ENCODE measurements at places on chromosomes 13 and 19.
A peak's percentile ranks its signal among the peaks of the same experiment; 100 is the strongest.

DNA sequence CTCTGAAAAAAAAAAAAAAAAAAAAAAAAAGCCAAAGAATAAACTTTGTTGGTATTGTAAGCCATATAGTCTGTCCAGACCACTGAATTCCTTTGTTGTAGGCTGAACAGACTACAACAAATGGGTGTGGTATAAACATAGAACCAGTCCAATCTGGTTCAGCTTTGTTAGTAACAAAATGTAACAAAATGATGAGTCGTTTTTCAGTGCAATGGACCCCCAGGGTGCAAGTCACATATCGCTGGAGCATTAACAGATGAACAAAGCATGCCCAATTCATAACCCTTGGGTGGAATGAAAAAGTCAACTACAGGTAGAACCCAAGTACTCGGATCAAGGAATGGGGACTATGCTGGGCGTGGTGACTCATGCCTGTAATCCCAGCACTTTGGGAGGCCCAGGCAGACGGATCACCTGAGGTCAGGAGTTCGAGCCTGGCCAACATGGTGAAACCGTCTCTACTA, 13.6 kb upstream of the FCHO1 start:
- DNase-seq: peak; percentile 37

- no peak for DNase-seq
Observed at GRCh38 chr19:44912854-44913253, 1.6 kb upstream of the APOC1 start.

DNA sequence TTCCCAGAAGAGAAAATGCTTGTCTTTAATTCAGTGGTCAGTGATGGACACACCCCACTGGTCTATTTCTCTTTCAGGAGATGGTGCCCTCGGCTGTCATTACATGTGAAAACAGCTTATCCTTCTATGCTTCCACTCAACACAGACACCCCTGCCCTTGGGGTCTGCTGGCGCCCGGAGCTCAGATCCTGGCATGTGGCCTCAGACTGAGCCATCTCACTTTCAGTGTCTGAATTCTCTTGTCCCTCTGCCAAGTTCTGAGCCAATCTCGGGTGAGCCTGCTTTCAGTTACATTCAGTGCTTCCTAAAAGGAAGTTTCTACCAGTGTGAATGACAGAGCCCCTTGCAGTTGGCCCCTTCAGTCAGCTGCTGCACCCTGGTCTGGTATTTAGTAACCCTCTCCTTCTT, 293.6 kb downstream of the DNAJC15 start:
- no peak for DNase-seq

DNA sequence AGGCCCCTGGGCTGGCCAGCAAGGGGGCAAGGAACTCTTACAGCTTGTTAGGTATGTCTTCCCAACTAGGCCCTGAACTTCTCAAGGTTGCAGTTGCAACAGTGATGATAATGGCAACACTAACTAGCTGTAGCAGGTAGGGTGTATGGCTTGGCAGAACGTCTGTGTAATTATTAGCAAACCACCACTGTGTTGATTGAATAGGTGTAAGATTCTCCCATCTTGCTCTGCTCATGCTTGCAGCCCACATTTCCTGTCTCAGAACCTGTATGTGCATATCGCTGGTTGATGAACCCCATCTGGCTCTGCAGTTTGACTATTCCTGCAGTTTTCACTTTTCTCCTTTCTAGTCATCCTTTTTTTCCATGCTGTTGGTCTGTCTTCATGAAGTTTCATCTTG, 178.8 kb downstream of the KATNAL1 start:
- no peak for DNase-seq

- peak; percentile 78 for DNase-seq
Observed at GRCh38 chr19:41308450-41309179, 1.4 kb upstream of the CCDC97 start.

GRCh38 chr13:100825557-100825956, 151.0 kb upstream of the TMTC4 start:
- DNase-seq: no peak

GRCh38 chr19:18789883-18790565, 1.1 kb downstream of the COMP start:
- no peak for DNase-seq

DNA sequence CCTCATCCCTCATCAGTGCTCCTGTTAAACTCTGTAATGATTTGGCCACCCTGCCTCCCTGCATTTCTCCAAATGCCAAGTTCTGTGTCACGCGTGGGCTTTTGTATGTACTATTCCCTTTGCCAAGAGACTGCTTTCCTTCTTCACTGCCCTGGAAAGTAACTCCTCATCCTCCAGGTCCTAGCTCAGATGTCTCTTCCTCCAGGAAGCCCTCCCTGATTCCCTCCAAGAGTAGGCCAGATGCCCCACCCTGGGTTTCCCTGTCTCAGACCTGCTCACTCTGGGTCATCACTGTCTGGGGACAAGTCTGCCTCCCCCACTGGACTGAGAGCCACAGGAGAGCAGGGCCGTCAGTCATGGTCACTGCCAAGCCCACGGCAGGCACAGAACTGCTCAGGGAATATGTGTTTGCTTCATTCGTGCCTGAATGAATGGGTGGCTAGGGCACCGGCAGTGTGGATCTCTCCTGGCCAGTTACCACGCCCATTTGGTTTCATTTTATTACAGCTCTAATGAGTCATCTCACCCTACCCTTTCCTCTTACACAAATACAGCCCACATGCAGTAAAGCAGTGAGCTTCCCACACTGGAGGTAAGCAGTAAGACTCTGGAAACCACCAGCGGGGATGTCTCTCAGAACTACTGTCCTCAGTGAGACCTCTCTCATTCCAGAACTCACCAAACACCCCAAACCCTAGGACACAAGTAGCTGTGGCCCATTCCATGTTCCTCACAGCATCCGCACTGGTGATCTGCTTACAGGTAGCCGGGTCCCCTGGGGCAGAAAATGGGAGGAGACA, 12.1 kb upstream of the GPR4 start:
- DNase-seq: peak; percentile 88

DNA sequence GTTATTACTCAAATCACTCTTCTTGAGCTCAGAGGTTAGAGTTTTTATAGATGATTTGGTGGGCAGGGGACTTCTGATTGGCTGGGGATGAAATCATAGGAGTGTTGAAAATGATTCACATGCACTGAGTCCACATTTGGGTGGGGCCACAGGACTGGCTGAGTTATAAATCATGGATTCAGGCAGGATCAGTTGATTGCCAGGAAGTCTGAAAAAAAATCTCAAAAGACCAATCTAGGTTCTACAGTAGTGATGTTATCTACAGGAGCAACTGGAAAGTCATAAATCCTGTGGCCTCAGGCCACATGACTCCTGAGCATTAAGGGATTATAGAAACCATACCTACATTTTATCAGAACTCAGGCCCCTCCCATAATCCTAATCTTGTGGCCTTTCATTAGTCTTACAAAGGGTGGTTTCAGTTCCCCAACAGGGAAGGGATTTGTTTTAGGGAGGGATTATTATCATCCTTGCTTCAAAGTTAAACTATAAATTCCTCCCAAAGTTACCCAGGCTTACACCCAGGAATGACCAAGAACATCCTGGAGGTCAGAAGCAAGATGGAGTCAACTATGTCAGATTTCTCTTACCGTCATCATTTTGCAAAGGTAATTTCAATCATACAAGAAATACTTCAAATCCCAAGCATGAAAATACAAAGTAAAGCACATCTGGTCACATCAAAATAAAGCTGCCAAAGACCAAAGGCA, 5.6 kb upstream of the CCDC70 start:
- DNase-seq: no peak

- DNase-seq: no peak
Observed at GRCh38 chr13:21504379-21504778, 45.3 kb upstream of the ZDHHC20 start.

- no peak for DNase-seq
Observed at GRCh38 chr19:8459520-8460270, 14.9 kb downstream of the HNRNPM start.

GRCh38 chr19:32750441-32751055, 31.0 kb downstream of the TDRD12 start:
- DNase-seq: peak; percentile 36

DNA sequence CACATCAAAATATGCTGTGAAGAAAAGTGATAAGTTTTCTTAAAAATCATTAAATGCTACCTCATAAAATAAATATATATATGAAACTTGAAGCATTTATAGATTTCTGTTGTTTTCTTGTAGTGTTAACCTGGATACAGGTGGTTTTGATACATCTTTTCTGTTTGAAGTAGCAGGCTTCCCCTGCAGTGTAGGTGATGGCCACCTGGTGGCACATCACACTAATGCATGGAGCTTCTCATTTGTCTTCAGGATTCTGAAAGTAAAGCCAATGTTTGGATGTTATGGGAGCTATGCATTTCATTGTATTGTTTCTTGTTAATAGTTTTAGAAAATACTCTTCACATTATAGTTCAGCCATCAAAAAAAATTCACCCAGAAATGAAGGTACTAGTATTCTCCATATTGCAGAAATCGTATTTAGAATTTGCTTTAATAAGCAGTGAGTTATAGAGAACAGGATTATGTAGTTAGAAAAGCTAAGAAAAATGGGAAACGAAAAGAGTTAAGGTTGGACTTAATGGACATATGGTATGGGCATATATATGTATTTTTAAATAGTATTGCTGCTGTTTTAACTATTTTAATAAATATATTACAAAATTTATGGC, 18.7 kb downstream of the GPR180 start:
- peak; percentile 41 for DNase-seq

GRCh38 chr13:107964395-107964794, 250.9 kb downstream of the LIG4 start:
- no peak for DNase-seq

DNA sequence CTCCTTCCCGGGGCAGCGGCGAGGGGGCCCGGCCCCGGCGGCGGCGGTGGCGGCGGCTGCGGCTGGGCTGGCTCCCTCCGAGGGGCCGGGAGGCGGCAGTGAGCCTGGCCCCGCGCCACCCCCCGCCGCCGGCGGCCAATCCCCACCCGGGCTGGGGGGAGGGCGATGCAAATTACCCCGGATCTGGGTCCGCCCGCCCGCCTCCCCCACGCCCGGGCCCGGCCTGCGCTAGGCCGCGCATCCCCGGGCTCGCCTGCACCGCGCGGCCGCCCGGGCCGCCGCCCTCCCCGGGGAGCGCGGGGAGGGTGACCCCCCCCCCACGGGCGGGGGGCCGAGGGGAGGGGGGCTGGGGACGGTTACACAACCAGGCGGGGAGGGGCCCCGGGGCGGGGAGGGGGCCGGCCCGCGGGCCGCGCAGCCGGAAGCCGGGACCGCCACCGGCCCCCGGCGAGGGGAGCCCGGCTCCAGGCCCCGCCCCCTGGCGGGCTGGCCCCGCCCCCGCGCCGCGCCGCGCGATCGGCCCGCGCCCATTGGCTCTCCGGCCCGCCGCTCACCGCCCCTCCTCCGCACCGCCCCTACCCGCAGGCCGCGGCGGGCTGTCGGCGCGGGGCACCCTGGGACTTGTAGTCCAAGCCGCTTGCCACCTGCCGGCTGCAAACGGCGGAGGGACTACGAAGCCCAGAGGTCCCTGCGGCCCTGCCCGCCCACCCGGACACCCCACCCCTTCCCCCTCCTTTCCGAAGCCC, 1.1 kb downstream of the ZBTB7A start:
- DNase-seq: peak; percentile 94

DNA sequence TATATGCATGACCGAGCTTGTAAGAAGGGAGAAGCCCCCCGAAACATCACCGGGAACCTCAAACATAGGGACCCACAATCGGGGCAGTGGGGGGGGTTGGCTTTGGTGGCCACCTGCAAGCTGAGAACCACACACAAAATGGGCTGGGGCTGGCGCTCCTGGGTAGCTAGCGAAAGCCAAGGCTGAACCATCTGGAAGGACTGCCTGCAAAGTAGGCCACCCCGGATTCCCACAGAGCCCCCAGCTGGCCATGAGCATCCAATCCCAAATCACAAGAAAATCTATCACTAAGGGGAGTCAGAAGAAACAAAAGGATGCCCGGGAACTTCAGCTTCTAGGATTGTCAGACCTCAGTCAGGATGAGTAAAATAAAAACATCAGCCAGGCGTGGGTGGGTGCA, 2.8 kb upstream of the PSPN start:
- no peak for DNase-seq

GRCh38 chr19:19475849-19476828, 39.2 kb downstream of the TSSK6 start:
- no peak for DNase-seq

- DNase-seq: no peak
Observed at GRCh38 chr19:44149776-44150175, 8.4 kb downstream of the ZNF234 start.

DNA sequence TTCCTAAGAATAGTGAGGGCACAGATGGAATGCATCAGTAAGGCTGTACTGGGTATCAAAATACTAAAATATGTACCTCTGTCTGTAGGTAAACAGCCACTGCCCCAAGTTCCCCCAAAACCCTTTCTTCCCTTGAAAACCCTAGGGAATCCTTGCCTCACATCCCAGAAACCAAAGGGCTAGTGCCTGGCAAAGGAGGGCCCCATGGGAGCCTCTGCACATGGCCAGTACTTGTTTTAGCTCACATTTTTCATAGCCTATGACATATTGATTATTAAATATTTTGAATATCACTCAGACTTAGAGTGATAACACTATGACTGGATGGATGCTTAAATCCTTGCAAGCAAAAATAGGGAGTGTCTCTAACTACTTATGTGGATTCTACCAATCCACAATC, 237.1 kb downstream of the LHFPL6 start:
- DNase-seq: no peak

GRCh38 chr13:49936968-49937273, 781 bp upstream of the SPRYD7 start:
- DNase-seq: no peak

- DNase-seq: peak; percentile 70
Observed at GRCh38 chr19:10102787-10103236, 334 bp upstream of the ANGPTL6 start.

- no peak for DNase-seq
Observed at GRCh38 chr13:65600702-65601101, 1629.4 kb downstream of the PCDH9 start.

- no peak for DNase-seq
Observed at GRCh38 chr19:29415507-29415906, 110.3 kb upstream of the VSTM2B start.

DNA sequence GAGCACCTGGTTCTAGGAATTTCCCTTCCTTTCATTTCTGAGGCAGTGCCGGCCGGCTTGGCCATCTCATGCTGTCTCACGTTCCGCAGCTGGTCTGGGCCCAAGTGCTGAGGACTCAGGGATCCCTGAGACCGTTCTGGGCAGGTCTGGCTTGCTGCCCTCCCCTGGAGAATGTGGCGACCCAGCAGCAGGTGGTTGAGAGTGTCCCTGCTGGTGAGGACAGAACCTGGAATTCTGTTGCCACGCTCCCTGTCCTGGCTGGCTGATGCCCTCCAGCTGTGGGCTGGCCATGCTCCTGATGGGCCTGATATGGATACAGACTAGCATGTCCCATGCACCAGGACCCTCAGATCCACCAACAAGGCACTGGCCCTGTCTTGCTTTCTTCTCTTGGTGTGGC, 114.0 kb upstream of the C1QTNF9B start:
- no peak for DNase-seq
